ENCODE measurements at places on chromosomes 7 and 10.

DNA sequence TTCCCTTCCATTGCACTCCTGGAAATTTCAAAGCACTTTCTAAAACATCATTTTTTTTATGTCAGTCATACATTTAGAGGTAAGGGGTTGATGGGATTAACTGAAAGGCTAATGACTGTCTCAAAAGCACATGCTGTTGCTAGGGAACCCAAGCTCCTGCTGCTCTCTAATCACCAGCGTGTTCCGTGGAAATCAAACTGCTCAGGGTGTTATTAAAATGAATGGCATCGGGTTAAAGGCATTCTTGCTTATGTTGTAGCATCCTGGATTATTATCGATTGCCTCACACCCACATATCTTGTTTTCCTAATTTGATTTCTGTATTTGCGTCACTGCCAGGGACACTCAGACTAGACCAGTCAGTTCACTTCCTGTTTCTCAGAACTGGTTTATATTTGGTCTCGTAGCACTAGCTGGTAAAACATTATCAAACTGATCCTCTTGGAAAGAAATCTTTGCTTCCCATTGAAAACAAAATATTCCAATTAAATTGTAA, 216.5 kb upstream of the MKLN1 start:
- peak; percentile 87 for DNase-seq

DNA sequence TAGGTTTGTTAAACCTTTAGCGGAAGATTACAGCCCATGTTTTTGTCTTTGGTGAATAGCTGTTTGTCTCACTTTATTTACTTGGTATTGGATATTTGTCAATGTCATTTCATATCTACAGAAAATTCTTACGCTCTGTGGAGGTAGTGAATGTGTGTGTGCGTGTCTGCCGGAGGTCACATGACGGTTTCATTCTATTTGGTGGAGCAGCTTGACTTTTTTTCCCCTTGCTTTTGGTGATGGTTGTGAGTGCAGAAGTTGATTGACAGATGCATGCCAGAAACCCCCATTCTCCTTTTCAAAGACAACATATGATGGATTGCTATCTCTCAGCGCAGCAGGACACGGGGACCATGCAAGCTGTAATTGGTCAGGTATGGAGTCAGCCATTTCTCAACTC, at the start of gene POU6F2:
Gene POU6F2 (plus strand): TSS at position 225 of the 400 bp plus-strand sequence. CDS start 45 bp downstream, at position 270.
- peak; percentile 15 for DNase-seq

DNA sequence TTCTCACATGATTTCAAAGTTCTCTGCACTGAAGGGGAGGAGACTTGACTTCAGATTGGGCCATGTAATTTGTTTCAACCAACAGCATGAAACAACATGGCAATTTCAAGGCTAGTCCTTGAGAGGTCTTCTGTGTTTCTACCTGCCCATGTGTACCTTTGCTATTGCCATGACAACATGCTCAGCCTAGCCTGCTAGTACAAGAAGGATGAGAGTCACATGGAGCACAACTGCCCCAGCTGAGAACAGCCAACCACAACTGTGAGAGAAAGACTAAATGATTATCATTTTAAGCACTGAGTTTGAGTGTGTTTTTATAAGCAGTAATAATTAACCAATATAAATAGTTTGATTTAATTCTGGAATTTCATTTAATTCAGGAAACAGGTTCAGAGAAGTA, 41.9 kb downstream of the ANKMY2 start:
- DNase-seq: no peak

DNA sequence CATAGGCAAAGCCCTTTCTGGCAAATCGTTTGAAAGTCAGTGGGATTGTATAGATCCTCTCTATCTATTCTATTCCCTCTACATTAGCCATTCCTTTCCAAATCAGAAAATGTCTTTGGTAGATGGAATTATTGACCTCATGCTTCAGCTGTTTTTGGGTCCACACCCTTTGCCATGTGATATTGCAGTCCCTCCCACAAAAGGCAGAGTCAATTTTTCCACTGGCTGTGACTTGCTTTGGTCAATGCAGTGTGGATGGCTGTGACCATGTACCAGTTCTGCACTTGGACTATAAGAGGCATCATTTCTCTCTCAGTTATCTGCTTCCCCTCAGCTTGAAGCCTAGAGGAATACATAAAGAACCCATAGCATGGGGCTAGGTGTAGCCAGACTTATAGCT, 332.9 kb downstream of the PTEN start:
- no peak for DNase-seq

- no peak for DNase-seq
These were observed 120.7 kb downstream of the PRKAG2 start for GRCh38 chr7:151756076-151756731.

DNA sequence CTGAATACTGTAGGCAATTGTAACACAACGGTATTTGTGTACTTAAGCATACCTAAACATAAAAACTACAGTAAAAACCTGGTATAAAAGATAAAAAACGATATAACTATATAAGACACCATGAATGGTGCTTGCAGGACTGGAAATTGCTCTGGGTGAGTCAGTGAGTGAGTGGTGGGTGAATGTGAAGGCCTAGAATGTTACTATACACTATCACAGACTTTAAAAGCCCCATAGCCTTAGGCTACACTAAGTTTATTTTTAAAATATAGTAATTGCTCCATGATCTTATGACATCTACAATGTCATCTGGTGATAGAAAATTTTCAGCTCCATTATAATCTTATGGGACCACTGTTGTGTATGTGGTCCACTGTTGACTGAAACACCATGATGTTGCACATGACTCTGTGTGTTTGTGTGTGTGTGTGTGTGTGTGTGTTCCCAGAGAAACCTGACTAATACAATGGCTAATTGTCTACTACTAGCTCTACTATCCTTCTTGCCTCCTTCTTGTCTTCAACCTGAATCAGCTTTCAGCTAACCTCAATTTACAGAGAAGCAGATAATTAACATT, 27.6 kb upstream of the PRPF18 start:
- no peak for DNase-seq

- DNase-seq: no peak
These were observed 595.9 kb downstream of the DNAJB6 start for GRCh38 chr7:157932498-157933218.

DNA sequence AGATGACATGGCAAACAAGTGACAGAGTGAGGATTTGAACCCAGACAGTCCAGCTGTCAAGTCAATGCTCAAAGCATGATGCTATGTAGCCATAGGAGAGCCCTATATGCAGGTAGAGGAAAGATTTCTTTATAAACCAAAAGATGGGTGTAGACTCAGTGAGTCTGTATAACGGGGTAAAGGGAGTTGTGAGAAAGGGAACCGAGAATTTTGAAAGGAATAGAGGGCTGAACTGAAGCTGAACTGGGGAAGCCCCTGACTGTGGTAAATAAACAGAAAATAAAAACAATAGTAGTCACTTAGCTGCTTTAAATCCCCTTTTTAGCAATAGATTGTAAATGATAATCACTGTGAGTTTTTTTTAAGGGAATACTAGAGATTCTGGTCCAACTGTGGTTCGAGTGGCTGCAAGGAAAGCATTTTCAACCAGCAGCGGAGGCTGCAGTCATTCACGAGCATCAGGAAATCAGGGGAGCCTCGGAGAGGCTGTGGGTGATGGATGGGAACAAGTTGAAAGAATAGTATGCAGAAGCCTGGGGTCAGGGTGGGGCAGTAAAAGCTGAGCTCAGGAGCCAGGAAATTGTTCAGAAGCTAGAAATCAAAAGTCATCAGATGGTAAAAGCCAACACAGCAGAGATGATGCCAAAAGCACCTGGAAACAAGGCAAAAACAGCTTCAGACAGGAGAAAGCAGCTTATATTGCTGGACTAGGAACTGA, 393.5 kb downstream of the GFRA1 start:
- DNase-seq: no peak

DNA sequence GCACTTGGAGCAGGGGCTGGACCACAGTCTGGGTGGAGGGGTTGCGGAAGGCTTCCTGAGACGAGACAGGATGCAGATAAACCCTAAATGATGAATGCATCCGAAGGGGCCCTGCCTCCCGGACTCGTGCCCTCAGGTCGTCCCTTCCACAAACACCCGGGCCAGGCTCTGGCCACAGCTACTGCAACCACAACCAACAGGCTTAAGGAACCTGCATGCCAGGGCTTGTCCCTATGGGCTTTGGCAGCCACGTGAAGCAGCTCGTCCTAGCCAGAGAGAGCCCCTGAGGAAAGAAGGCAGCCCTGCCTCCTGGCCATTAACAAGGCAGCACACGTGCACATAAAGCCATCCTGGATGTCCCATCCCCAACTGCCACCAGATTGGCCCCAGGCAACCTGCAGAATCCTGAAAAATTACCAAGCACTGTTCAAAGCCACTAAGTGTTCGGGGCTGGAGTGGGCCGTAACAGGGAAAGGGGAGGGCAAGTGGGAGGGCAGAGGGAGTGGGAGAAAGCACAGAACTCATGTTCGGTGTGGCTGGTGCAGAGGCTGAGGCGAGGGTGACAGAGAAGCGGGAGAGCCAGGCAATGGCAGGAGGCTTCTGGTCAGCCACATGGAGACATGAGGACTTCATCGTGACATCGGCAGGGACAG, 62.7 kb downstream of the MAD1L1 start:
- DNase-seq: no peak

GRCh38 chr7:5041047-5041446, 4.6 kb upstream of the RBAK start:
- no peak for DNase-seq

DNA sequence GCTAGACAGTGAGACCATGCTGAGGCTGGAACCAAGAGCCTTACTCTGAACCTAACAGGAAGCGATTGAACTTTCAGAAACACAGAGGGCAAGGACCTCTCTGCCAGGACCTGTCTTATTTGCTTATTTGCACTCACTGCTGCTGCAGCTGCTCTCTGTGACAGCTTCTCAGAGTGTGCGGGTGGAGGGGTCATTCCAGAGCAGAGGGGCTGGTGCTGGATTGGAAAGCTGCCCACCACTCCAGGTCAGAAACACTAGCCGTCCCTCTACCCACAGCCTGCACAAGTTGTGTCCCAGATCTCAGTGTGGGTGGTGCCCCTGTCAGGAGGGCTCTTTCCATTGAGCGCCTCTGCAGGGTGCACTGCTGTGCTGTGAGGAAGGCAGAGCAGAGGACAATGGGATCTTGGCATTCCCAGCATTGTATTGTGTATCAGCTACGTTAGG, 126.2 kb downstream of the CCNY start:
- no peak for DNase-seq

DNA sequence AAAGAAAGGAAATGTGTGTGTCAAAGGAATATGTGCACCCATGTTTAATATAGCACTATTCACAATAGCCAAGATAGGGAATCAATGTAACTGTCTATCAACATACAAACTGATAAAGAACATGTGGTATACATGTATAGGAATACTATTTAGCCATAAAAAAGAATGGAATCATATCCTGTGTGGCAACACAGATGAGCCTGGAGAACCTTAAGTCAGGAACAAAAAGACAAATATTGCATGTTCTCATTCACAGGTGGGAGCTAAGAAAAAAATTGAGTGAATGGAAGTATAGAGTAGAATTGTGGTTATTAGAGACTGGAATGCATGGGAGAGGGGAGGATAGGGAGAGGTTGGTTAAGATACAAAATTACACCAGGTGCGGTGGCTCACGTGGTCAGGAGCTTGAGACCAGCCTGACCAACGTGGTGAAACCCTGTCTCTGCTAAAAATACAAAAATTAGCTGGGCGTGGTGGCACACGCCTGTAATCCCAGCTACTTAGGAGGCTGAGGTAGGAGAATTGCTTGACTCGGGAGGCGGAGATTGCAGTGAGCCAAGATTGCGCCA, 10.5 kb downstream of the URGCP start:
- no peak for DNase-seq

All from NCI-H82 (cell line).